ENCODE measurements at places on chromosomes 5 and 9. TPM values are rescaled to one million over a fixed set of nuclear protein-coding genes. Genes with fewer than 3 reads are reported as not detected.
A peak's percentile ranks its signal among the peaks of the same experiment; 100 is the strongest.

GRCh38 chr5:157559301-157559700, 16.3 kb downstream of the ADAM19 start:
- H3K4me3 ChIP-seq: no peak overlapping the region
- H3K27me3 ChIP-seq: no peaks in the 10 kb centered on the region
- H3K27ac ChIP-seq: no peak overlapping the region
- H3K36me3 ChIP-seq: no peaks in the 10 kb centered on the region
- H3K4me1 ChIP-seq: peaks cover 24% of the 10 kb centered on the region
- DNase-seq: peak; percentile 71

DNA sequence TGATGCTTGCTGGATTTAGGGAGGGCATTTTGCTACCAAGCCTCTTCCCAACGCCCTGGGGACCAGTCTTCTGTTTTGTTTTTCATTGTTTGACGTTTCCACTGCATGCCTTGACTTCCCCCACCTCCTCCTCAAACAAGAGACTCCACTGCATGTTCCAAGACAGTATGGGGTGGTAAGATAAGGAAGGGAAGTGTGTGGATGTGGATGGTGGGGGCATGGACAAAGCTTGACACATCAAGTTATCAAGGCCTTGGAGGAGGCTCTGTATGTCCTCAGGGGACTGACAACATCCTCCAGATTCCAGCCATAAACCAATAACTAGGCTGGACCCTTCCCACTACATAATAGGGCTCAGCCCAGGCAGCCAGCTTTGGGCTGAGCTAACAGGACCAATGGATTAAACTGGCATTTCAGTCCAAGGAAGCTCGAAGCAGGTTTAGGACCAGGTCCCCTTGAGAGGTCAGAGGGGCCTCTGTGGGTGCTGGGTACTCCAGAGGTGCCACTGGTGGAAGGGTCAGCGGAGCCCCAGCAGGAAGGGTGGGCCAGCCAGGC, 23.0 kb downstream of the PCDHGC5 start:
- DNase-seq: no peak
- no peak overlapping the region for H3K27ac ChIP-seq
- no peak overlapping the region for H3K4me3 ChIP-seq
- no peaks in the 10 kb centered on the region for H3K36me3 ChIP-seq

GRCh38 chr9:34575241-34575640, 14.3 kb downstream of the CNTFR start:
- no peaks in the 10 kb centered on the region for H3K36me3 ChIP-seq
- H3K27me3 ChIP-seq: no peaks in the 10 kb centered on the region
- no peak overlapping the region for H3K4me3 ChIP-seq
- no peak for DNase-seq
- H3K27ac ChIP-seq: no peak overlapping the region
- peaks cover 37% of the 10 kb centered on the region for H3K4me1 ChIP-seq

GRCh38 chr5:105953616-105954015, 1717.1 kb downstream of the EFNA5 start:
- H3K4me3 ChIP-seq: no peak overlapping the region
- no peak overlapping the region for H3K27ac ChIP-seq

GRCh38 chr5:174315471-174315870, 270.0 kb downstream of the NSG2 start:
- H3K27me3 ChIP-seq: peaks cover 25% of the 10 kb centered on the region
- DNase-seq: no peak
- no peaks in the 10 kb centered on the region for H3K36me3 ChIP-seq

- H3K4me3 ChIP-seq: no peak overlapping the region
- no peaks in the 10 kb centered on the region for H3K4me1 ChIP-seq
- no peaks in the 10 kb centered on the region for H3K27me3 ChIP-seq
- no peak for DNase-seq
Measured at GRCh38 chr5:157336423-157336744, 70.5 kb downstream of the CYFIP2 start.

GRCh38 chr9:114259798-114260523, 62.9 kb upstream of the ORM1 start:
- no peak overlapping the region for H3K4me3 ChIP-seq
- no peaks in the 10 kb centered on the region for H3K27me3 ChIP-seq
- no peak overlapping the region for H3K27ac ChIP-seq

DNA sequence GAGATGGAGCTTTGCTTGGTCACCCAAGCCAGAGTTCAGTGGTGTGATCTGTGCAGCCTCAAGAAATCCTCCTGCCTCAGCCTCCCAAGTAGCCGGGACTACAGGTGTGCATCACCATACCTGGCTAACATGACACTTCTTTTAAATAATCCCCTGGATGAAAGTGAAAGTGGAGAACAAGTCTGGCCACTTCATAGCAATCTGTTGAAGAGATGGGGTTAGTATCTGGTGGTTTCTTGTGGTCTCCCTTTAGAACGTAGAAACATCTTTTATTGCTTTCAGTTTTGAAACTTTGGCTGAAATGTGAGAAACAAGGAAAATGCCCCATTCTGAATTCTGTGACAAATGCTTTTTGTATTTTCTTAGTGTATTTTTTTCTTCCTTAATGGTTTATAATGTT, 452.5 kb upstream of the RIOK2 start:
- H3K27ac ChIP-seq: no peak overlapping the region
- no peaks in the 10 kb centered on the region for H3K27me3 ChIP-seq
- H3K4me1 ChIP-seq: no peaks in the 10 kb centered on the region
- no peak for DNase-seq

DNA sequence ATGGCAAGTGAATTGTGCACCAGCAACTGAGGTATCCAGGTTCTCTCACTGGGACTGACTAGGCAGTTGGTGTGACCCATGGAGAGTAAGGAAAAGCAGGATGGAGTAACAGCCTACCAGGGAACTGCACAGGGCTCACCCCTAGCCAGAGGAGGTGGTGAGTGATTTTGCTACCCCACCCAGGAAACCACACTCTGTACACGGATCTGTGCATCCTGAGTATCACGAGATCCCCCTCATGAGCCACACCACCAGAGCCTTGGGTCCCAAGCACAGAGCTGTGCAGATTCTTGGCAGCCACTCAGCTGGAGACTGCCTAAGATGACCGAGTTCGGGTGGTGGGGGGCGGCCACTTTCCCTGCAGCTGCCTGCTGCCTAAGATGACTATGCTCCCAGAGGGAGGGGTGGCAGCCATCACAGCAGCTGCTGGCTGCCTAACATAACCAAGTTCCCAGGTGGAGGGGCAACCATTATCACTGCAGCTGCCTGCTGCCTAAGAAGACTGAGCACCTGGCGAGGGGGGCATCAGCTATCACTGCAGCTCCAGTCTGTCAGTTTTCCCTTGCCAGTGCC, 48.4 kb upstream of the EFNA5 start:
- no peaks in the 10 kb centered on the region for H3K4me1 ChIP-seq
- no peaks in the 10 kb centered on the region for H3K27me3 ChIP-seq
- H3K36me3 ChIP-seq: no peaks in the 10 kb centered on the region
- no peak overlapping the region for H3K4me3 ChIP-seq

- no peak for DNase-seq
- no peaks in the 10 kb centered on the region for H3K4me1 ChIP-seq
- H3K27me3 ChIP-seq: no peaks in the 10 kb centered on the region
- no peaks in the 10 kb centered on the region for H3K36me3 ChIP-seq
Measured at GRCh38 chr5:73263001-73263710, 90.2 kb downstream of the TMEM174 start.

DNA sequence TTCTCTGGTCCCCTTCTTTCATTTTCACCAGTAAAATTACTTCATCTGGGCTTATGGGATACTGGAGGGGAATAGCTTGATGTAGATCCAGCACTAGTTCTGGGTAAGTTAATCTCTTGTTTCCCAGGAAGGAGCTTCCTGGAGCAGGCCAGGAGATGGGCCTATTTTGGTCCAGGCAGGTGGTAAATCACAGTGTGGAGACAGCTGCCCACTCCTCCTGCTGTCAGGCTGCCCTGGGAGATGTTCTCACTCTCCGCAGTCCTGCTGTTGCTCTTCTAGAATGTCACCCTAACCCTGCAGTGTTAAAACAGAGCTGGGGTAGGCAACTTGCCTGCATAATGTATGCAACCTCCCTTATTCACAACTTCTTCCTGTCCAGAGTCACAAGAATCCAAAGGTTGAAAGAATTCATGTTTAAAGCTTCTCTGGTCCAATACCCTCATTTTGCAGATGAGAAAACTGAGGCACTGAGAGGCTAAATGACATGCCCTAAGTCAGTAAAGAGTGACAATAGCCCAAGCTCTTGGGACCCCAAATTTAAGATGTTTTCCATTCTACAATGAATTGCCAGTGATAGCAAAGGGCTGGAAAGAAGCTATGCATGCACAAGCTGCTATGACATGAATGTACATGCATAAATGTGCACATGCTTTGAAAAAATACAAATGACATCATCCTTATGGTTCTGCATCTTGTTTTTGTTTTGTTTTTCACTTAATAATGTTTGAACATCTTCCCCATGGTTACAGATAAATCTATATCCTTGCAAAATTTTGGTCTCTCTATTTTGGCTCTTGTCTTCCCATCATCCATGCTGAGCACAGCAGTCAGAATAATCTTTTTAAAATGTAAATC, 71.8 kb upstream of the ADRA1B start:
- no peaks in the 10 kb centered on the region for H3K36me3 ChIP-seq
- DNase-seq: no peak
- H3K4me3 ChIP-seq: no peak overlapping the region
- H3K27me3 ChIP-seq: no peaks in the 10 kb centered on the region

DNA sequence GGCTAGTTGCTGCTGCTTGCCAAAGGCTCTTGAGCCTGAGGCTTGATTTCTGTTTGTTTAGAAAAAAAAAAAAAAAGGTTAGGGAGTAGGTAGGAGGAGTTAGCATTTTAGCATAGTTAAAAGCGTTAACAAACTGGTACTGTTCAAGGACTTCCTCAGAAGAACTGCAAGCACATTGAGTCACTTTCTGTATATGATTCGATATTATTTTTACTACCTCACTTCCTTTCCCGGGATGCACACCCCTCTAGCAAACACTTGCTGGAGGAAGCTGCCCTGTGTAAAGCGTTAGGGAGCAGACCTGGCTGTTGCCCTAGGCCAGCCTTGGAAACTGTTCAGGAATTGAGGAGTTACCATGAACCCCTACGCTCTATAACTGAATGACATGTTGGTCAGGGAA, 15.7 kb upstream of the CEP120 start:
- no peak overlapping the region for H3K4me3 ChIP-seq
- no peaks in the 10 kb centered on the region for H3K36me3 ChIP-seq
- H3K27ac ChIP-seq: no peak overlapping the region
- DNase-seq: no peak
- no peaks in the 10 kb centered on the region for H3K27me3 ChIP-seq

DNA sequence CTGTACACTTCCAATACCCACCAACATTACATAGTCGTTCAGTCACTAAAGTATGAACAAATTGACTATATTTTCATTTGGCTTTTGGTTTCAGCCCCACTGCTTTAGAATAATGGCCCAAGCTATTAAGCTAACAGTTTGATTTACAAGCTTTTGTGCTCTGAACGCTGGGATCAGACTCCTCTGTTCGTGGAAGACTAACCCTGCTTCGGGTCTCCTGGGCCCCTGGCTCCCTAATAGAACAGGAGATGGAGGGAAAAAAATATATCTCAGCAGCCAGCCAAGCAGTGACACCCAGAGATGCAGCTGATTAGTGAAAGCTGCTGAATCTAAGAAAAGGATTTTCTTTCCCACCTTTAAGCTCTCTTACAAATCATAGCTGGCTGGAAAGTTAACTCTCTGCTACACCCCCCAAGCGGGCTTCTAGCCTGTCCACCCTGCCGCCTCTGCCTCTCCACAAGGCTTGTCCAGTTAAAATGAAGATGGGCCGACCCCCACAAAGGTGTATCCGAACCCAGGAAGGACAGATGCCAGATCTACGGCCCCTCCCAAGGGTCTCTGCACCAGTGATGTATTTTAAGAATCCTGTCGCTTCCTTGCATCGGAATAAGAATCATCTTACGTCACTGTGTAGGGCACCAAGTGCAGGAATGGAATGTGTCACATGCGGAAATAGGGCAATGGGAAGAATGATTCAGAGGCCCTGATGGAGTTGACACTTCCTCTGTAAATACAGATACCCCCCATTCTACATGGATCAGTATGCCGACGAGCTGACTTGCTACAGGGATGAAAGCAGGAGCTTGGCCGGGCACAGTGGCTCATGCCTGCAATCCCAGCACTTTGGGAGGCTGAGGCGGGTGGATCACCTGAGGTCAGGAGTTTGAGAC, 33.4 kb upstream of the BARHL1 start:
- peaks cover 7% of the 10 kb centered on the region for H3K4me1 ChIP-seq
- no peaks in the 10 kb centered on the region for H3K27me3 ChIP-seq
- no peaks in the 10 kb centered on the region for H3K36me3 ChIP-seq
- no peak overlapping the region for H3K27ac ChIP-seq

The MROH2B gene
- not detected for polyA plus RNA-seq

The GABRP gene
- polyA plus RNA-seq: not detected

The ARAP3 gene
- polyA plus RNA-seq: 1.4 TPM

The TPRN gene
- polyA plus RNA-seq: 34.7 TPM

The PLPPR1 gene
- 1.2 TPM for polyA plus RNA-seq

The LCNL1 gene
- polyA plus RNA-seq: not detected

All from cardiac muscle cell (in vitro differentiated cells and primary cell).